ENCODE measurements at places on chromosomes 3 and 15.
A peak's percentile ranks its signal among the peaks of the same experiment; 100 is the strongest.

DNA sequence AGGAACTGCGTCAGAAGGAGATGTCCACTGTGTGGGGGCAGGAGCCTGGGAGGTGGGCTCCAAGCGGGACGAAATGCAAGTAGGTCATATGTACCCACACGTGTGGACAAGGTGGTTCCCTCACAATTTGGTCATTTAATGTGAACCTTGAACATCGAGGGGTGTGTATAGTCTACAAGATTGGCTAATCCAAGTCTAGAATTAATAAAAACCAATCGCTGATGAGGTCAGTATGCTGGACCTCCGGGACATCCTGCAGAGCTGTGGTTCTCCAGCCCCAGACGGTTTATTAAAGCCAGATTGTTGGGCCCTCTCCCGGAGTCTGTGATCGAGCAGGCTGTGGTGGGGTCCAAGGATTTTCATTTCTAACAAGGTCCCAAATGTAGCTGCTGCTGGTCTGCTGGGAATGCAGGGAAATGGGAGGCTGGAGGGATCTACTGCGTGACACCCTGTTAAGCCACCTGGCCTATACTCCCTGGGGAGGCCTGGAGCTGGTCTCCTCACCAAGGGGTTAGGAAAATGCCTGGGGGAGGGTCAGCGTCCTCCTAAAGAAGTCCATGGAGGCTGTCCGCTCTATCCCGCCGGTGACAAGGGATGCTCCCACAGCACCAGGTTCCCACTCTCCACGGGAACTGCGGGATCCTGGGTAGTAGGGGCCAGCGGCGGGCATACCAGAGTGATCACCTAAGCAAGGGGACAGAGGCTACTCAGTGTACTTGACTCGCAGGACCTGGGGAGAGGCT lies 25.1 kb downstream of the PCSK6 start:
- no peak for DNase-seq

DNA sequence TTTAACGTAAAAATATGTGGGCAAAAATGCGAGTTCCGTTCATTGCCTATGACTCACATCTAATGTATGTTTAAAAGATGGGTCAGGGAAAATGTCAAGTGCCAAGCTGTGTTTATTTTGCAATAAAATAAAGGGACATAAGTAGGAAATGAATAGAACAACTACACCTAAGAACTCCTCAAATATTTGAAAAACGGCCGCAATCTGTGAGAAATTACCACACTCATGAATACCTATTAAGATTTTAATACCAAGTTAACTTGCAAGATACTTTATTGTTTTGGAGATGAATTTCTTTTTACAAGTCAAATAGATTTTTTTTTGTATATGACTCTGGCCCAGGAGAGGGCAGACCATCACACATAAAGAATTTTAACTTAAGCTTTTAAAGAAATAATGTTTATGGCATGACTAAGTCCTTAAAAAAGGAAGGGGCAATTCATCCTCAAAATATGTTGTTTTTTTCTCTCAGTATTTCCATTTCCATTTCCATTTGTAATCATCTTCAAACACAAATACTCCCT lies 152.7 kb downstream of the SUCNR1 start:
- DNase-seq = peak; percentile 26

GRCh38 chr3:12780751-12781150 lies 15.7 kb upstream of the CAND2 start:
- DNase-seq = no peak

GRCh38 chr15:47801522-47801921 lies 84.2 kb downstream of the SEMA6D start:
- no peak for DNase-seq

- DNase-seq = peak; percentile 46
Observed at GRCh38 chr3:65048151-65048550, 360.4 kb upstream of the ADAMTS9 start.

GRCh38 chr3:100335434-100335833 lies 877 bp downstream of the NIT2 start:
- DNase-seq = peak; percentile 54

- no peak for DNase-seq
Observed at GRCh38 chr3:101194392-101194791, 126.0 kb downstream of the IMPG2 start.

GRCh38 chr3:159632128-159632527 lies 356.5 kb upstream of the IL12A start:
- DNase-seq = no peak

GRCh38 chr3:45635475-45636256 lies 41.1 kb downstream of the LIMD1 start:
- DNase-seq = no peak

DNA sequence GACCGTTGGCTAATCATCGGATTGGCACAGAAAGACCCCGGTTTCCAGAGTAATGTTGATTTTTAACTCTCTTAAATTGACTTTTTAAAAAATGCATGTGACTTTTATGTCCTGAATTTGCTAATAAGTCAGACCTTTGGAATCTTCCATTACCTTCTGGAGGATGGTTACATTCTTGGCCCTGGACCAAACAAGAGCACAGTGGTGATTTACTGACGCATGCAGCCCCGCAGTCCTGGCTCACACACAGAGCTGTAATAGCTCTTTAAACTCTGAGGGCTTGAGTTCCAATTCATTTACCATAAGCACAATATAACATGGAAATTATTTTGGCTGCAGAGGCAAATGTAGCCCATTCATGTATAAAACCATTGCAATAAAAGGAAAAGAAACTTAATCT lies 25.1 kb downstream of the SOX14 start:
- DNase-seq = no peak

All from erythroblast (primary cell).